ENCODE measurements at places on chromosomes 6 and 20. TPM values are rescaled to one million over a fixed set of nuclear protein-coding genes. Genes with fewer than 3 reads are reported as not detected.
A peak's percentile ranks its signal among the peaks of the same experiment; 100 is the strongest.

WFDC13 gene
- total RNA-seq = not detected

GRCh38 chr6:78308025-78308424 is 559.3 kb upstream of the IRAK1BP1 start:
- no peak for DNase-seq

GRCh38 chr6:14981960-14982359 is 263.9 kb upstream of the JARID2 start:
- DNase-seq = no peak

GRCh38 chr20:41371371-41371770 is 4.8 kb upstream of the EMILIN3 start:
- no peak for DNase-seq

METTL24 gene
- not detected for total RNA-seq

GRCh38 chr6:13331516-13332348 is 3.4 kb upstream of the TBC1D7 start:
- no peak for DNase-seq

DNA sequence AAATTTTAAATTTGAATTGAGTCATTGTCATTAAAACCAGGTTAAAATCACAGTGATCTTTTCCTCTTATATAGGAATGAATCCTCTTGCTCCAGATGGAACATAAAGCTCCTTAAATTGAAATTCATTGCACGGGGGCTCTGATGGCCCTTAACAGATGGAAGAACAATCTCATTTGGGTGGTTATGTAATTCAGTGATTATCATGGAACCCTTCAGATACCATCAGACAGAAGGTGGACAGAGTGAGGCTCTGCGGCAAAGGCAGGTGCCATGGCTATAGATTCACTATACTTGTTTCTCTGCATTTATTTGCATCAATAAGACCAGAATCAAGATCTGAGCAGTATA is 17.8 kb upstream of the RNF182 start:
- no peak for DNase-seq

DNA sequence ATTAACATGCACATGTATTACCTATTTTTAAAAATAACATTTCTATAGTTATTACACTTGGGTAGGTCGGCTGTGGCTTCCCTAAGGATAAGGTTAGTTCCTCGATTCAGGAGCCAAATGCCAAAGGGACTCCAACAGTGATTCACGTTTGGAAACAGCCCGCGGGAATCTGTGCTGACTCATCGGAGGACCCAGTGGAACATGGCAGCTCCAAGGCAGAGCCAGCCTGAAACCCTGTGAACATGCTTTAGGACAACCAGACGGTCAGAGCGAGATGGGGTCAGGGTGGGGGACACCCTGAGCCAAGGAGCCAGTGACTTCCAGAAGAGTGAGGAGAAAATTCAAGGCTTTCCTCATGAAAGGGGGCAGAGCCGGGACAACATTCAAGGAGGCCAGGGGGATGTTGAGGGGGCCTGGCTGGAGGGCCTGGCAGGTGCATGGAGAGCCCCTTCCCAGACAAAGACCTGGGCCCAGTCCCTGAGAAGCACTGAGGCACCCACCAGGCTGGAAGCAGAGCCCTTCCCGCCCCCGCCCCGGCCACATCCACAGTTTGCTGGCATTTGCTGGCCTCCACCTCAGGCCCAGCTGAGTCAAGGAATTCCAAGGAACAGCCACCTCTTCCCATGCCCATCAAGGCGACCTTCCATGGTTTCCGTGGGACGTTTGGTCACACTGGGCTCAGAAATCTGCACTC is 133.2 kb downstream of the SNX5 start:
- no peak for DNase-seq

TRIM27 gene
- 45.6 TPM for total RNA-seq

GRCh38 chr6:166620478-166621113 is 6.5 kb downstream of the RPS6KA2 start:
- no peak for DNase-seq

DNA sequence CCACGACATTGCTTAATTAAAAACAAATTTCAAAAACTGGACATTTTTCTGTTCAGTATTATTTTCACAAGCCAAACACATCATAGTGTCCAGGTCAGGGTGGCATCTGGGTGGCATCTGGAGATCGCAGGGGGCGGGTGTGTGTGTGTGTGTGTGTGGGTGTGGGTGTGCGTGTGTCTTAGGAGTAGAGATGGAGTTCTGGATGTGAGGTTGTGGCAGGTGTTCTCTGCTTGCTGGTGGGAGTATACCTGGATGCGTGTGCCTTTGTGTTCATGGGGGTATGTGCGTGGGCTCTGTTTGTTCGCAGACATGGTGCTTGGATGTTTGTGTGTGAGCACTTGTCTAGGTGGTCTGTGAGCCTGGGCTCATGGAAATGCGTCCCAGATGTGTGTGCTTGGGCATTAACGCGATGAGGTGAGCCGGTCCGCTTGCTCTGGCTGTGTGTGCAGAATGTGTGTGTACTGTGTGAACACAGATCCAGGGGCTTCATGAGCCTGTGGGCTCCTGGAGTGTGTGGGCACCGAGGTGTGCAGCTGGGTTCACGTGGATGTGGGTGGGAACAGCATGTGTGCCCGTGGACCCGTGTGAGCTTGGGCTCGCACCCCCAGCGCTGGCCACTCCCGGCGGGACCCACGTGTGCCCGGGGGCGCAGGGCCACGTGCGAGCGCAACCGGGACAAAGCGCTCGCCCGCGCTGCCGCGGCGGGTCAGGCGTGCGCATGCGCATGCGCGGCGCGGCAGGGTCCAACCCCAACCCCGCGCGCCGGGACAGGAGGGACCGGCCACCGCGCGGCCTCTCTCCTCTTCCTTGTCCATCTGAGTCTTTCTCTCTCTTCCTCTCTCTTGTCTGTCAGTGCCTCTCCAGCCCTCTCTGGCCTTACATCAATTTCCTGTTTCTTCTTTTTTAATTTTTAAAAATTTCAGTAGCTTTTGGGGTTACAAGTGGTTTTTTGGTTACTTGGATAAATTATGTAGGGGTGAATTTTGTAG is 60.4 kb downstream of the SRC start:
- DNase-seq = peak; percentile 33

DDX43 gene
- 0.31 TPM for total RNA-seq

GRCh38 chr6:165117121-165117520 is 192.3 kb downstream of the C6orf118 start:
- no peak for DNase-seq

DNA sequence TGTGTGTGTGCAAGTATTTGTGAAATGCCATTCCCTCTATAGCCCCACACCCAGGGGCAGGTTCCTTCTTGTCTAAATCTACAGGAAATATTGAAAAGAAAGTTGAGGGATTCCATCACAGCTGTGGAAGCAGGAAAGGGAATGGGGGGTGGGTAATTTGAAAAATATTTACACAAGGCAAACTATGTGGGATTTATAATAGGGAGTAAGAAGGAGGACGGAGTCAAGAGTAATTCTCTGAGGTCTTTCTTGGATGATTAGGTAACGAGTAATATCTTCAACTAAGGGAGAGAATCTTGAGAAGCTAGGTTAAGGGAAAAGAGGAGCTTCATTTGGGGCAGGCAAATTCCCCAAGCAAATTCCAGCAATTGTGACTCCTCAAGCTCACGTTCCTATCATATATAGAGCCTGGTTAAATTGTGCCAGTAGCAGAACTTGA is 113.5 kb upstream of the SGK1 start:
- no peak for DNase-seq

- DNase-seq = peak; percentile 55
These were observed 4.4 kb upstream of the PLCB1 start for GRCh38 chr20:8127553-8128255.

DNA sequence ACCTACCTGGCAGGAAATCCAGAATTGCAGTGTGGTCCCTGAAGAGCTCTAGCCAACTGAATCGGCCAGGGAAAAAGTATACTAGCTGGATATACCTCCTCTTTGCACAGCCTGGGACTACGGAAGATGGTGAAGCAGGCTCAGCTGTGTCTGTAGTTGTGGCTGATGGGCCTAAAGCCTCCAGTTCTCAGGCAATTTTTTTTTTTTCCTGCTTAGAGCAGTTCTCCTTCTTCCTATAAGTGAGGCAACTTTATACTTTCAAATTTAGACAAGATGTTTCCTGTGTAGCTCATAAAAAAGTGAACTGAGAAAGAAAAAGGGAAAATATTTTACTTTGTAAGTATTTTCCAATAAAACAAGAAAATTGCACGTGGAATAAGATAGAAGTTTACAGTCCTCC is 172.9 kb downstream of the CARMIL1 start:
- DNase-seq = no peak

DNA sequence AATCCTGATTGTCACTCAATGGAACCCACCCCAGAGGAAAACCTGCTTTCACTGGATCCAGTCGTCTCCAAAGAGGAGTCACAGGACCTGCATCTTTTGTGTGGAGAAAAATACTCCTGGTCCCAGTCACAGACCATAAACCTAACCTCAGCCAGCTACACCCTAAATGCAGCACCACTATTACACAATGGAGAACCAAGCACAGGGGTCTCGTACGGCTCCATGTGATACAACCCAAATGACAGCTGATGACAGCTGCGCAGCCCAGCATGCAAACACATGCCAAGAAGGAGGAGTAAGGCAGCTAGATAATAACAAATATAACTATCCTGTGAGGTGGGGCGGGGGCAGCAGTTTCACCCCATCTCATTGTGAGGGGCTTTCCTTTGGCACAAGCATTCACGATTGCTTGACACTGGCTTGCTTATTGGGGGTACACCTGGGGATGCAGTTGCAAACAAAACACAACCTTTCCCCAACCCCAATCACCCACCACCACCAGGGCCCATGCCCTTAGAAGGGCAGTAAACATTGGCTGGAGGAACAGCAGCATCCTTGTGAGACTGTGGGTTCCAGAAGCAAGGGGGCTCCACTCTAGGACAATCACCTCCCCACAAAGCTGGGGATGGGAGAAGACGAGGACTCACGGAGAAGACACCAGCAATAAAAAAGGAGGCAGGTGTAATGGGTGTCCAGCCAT is 51.5 kb downstream of the TRERF1 start:
- DNase-seq = no peak

Data from activated CD8-positive, alpha-beta T cell treated with anti-CD3 and anti-CD28 coated beads for 36 hours (primary cell).